ENCODE measurements at places on chromosomes 11 and 22.

DNA sequence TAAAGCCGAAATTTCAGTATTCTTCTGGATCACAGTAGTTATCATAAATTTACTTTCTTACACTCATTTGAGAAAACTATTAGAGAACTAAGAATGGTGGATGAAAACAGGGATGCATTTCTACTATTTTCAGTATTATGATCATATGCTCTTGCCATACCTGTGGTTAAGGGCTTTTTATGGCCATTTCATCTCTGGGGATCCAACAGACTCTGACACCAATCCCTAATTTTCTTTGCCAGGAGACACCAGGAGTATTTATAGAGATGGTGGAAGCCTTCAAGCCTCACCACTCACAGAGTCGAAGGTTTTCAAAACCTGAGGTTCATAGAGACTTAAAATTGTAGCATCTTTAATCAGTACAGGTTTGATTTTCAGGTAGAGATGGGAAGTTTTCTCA is at the start of gene OR51L1:
OR51L1 (plus strand) TSS at position 301 of the 400 bp plus-strand sequence. CDS start 4,132 bp downstream, outside the sequence.
- DNase-seq, result no peak

DNA sequence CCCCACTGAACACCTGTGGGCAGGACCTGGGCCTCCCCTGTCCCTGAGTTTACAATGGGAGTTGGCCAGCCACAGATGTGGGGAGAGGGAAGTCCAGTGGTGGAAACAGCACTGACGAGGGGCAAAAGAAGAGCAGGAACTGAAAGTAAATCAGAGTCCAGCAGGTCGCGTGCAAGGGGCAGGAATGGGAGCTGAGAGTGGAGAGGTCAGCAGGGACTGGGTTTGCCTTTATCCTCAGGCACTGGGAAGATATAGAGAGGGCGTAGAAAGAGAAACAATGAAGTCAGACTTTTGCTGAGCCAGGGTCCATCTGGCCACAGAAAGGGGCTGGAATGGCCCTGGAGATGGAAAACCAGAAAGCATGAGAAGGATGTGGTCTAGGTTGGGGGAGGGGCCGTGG is 8.5 kb downstream of the P2RY6 start:
- no peak for DNase-seq

- DNase-seq, result no peak
Measured at GRCh38 chr22:41261541-41262249, 21.0 kb upstream of the CHADL start.

- no peak for DNase-seq
Measured at GRCh38 chr11:120746836-120747609, 235.5 kb downstream of the GRIK4 start.

GRCh38 chr11:69575296-69576068 is 65.5 kb upstream of the CCND1 start:
- no peak for DNase-seq

DNA sequence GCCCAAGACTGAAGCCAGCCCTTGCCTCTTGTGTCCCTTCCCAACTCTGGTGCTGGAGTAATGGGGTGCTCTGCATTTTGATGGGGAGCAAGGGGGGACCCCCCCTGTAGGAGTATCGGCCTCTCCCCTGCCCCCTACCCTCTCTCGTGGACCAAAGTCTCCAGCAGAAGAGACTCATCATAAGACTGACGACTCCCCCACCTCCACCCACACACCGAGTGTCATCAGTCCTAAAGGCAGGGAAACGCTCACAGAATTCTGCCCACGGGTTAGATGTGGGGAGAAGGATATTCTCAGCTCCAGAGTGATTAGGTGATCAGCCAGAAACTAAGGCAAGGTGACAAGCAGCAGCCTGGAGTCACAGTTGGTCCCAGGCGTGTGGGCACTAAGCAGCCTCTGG is 38.8 kb downstream of the PPP2R1B start:
- DNase-seq, result no peak

GRCh38 chr11:794766-795633 is 3.1 kb downstream of the SLC25A22 start:
- DNase-seq, result no peak

DNA sequence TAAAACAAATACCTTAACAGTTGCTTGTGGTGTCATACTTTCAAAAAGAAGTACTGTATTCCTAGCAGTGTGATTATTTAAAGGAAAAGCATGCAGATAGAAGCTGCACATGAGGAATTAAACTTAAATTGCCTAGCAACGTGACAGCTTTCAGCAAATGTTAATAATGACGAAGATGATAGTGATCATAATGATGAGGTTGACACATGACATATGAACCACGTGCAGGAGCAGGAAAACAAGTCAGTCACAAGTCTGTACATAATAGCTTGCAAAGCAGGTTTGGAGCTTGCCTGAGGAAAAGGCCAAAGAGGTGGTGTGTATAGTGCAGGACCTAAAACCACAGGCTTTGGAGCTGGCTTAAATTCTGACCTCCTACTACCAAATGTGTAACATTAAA is 30.6 kb upstream of the PIK3C2A start:
- DNase-seq, result no peak

- no peak for DNase-seq
Measured at GRCh38 chr11:16543642-16544041, 187.3 kb upstream of the SOX6 start.

- no peak for DNase-seq
Measured at GRCh38 chr11:130580372-130580771, 131.9 kb downstream of the ADAMTS15 start.

- DNase-seq, result no peak
Measured at GRCh38 chr22:25402501-25403283, 161.8 kb upstream of the GRK3 start.

DNA sequence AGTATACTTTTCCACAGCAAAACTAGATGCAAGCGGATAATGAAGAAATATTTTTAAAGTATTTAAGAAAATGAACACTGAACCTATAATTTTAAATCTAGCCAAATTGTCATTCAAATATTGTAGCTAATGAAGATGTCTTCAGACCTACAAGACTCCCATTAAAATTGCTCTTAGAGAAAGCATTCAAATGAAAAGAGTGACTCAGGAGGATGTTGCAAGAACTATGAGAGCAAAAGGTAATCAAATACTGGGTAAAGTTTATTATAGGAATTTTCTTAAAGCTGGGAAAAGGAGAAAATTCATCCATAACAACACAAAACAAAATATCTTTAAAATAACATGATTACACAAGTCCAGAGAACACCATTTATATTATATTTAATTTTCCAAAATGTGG is 5.4 kb upstream of the POU2AF1 start:
- DNase-seq, result no peak

DNA sequence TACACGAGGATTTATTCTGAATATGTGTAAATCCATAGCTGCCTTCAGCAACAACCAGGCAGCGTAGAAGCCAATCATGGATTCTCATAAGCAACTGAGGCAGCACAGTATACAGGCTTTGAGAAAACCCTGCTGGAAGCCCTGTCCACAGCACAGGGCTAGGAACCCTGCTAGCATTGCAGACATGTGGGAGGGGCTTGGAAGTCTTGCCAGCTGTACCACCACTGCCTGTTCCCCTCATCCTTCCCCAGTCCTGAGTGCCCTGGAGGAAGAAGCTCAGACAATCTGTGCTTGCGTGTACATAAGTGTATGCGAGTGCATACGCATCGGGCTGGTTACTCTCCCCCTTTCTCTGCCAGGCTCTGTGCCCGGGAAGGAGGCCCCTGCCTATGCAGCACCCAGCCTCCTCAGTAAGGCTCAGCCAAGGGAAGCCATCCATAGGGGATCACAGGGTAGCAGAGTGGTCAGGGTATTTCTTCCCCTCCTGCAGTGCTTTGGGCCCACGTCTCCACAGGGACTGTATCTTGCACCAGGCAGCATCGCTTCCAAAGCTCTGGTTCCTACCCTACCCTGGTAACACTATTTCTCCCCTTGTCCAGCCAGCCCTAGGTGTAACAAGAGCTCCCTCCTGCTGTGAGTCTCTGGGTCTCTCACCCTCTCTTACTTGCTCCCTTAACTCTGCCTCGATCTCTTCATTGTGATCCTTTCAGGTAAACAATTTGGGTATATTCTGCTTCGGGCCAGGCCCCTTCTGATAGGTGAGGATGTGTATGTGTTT is 90.5 kb downstream of the GALNT18 start:
- DNase-seq, result no peak

DNA sequence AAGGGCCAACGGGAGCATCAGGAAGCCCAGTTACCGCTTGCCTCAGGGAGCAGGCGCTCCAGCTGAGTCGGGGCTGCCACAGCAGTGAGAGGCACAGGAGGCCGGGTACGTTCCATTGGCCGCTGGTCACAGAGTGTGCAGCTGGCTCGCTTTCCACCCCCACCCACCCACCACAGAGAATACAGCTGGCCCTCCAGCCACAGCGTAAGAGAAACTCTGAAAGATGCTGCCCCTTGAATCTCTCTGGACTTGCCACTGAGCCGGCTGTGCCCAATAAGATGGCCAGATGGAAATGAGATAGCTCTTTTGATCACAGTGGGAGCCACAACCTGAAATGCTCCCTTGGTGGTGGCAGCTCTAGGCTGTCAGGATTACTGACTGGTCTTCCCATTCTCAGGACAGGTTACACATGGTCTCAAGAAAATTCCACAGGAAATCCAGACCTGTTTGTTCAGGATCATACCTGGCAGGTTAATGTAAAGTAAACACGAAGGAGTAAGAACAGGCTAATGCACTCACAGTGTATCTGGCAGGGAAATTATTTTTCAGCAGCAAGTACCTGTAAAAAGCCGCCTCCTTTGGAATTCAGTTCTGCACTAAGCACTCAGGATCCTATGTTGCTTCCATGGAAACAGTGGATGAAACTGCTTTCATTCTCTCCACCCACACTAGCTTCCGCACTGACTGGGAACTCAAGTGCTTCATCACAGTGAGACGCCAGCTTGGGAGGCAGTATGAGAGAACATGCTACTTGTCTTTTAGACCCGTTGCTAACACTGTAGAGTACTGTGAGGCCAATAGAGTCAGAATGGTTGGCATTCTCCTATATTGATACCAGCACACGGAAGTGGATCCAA is 16.5 kb downstream of the SIAE start:
- DNase-seq, result no peak

Data from stimulated activated naive CD4-positive, alpha-beta T cell treated with Interleukin-2 at 50 U/mL for 16 hours (primary cell).